ENCODE measurements at places on chromosomes 2 and 18.

- DNase-seq = no peak
Measured at GRCh38 chr2:9593925-9594324, 36.9 kb downstream of the YWHAQ start.

DNA sequence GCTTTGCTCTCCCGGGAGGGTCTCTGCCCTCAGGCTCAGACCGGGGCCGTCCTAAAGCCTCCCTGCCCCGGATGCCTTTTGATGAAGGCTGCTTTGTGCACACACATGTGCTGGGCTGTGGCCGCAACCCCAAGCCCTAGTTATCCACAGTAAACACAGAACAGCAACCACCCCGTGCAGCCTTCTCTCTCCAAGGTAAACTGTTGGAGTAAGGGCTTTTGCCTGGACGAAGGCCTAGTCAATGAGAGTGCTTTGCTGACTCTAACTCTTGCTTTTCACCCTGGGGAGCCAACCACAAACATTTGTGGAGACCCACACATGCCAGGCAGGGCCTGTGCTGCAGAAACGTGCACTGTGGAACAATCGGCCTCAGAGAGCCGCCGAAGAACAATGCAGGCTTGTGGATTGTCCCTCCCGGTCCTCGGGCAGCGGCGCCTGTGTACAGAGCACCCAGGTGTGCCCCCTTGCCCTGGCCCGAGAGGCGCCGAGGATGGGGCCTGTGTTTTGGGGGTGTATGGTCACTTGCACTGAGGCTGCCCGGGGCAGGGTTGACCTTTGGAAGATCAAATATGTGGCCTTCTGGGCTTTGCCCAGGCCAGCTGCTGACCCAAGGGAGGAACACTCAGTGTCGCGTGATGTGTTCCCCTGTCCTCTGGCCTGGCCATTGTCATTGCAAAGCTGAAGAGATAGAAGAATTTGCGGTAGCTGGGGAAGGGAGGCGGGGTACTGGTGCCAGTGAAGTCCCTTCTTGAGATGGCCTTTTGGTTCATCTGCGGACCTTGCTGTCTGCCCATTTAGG lies 37.0 kb downstream of the CTIF start:
- peak; percentile 90 for DNase-seq

DNA sequence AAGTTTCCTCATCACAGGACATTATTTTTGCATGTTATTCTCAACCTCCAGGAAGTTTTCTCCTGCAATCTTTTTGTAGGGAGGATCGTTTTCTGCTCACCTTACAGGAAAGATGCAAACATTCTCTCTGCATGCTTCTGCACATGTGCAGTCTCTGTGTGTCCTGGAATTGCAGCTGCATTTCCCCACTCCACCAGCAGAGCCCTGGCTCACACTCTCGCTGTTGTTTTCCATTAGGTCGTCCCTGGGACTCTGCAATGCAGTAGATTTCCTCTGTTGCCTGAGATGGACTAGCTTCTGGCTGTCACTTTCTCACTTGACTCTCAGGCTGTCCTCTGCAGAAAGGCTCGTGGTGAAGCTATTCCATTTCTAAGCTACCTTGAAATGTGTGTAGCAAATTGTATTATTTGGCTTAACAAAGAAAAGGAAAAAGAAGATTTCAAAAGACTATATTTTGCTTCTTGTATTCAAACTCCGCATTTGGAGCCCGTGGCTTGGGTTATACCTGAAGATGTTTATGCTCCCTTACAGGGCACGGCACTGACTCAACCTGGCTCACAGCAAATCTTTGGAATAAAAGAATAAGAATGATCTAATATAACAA lies 346.7 kb downstream of the RAD51AP2 start:
- peak; percentile 61 for DNase-seq

DNA sequence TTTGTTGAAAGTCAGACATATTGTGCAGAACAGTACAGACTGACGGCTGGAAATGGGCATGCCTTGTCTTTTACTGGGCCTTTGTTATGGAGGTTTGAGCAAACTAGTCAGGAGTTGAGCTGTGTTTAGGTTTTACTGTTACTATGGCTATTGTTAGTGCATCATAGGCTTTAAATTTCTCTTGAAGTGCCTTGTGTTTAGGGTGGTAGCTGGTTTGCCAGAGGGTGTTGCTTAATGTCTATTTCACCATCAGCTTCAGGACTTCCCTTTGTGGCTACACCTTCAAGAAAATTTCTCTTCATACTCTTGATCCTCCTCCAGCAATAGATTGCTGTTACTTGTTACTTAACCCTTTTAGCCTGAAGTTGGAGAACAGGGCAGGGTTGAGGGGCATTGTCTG lies 104.6 kb downstream of the CAPN13 start:
- DNase-seq = no peak

- no peak for DNase-seq
Measured at GRCh38 chr2:230230496-230231200, 5.1 kb downstream of the SP140 start.

- DNase-seq = peak; percentile 53
Measured at GRCh38 chr2:73827018-73827417, 1.7 kb upstream of the STAMBP start.

DNA sequence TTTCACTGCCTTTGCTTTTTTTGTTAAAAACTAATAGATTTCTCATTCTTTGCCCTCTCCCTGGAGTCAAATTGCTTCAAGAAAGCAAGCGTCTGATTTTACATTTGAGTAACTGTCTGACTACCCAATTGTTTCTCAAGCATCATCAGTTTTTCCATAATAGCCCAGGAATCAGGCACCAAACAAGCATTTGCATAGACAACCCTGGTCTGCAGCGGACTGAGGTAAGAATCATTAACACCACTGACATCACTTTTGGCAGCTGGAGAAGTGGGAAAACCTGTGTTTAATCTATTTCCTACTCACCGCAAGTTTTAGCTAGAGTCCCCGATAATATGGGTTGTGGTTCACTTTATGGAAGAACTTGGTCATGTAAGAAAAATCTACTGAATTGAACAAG lies 55.7 kb downstream of the IRS1 start:
- DNase-seq = peak; percentile 85

GRCh38 chr2:165623783-165624469 lies 154.4 kb downstream of the CSRNP3 start:
- no peak for DNase-seq

DNA sequence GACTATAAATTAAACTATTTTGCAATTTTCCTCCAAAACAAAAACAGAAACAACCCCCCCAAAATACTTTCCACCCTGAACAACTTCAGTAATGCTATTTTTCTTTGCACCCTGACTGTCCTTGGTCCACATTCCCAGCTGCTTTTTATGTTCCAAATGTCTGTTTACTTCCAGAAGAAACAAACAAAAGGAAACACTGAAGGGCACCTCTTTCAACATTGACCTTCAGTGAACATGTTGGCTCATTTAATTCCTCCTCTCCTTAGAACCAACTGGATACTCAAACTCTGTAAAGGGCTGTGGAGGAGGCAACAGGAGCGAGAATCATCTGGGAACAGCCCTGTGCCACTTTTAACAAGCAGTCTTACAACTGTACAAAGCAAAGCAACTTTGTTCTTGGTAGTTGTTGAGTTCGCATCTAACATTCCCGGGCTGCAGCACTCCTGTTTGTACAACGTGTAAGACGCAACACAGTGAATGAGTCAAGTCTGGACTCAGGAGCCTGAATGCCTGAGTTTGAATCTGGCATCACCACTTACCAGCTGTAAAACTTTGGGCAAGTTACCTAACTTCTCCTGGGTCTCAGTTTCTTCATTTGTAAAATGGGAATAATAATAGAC lies 111.4 kb upstream of the GATA6 start:
- DNase-seq = peak; percentile 21

GRCh38 chr2:202104286-202104870 lies 31.3 kb downstream of the KIAA2012 start:
- peak; percentile 48 for DNase-seq

DNA sequence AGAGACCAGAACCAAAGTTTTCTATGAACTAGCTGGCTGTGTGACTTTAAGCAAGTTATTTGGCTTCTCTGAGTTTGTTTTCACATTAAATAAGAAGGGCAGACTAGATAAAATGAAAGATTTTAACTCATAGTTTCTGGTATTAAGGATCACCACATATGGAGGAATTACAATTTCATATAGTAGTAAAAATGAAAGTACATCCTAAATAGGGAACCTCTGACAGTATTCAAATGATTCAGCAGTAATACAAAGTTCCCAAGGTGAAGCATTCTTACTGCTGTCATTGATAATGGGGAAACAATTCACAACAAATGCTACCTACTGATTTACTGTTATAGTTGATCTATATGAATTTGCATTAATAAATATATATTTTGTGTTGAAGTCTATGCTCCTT lies 170.3 kb upstream of the VRK2 start:
- no peak for DNase-seq

GRCh38 chr2:173750353-173750801 lies 214.8 kb downstream of the SP3 start:
- DNase-seq = peak; percentile 67

DNA sequence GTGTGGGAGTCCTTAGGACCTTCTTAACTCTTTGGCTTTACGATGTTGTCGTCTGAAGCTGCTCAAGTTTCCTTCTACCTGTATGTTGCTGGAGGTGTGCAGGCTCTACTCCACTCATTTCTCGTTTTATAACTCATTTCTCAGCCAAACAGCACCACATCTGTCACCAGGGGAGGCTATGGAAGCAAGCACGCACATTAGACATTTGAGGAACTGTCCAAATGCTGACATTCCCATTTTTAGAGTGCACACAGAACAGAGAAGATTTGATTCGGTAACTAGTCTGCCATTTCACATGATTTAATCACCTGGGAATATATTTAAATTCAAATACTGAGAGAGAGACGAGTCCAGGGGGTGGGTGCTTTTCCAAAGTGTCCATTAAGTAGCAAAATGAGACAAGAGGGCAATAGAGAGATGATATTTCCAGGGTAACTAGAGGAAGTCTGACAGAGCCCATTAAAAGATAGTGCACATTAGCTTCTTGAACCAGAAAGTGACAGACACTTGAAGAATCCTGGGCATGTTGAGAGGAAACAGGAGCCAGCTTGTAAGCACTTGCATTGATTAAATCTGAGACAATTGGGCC lies 793.3 kb downstream of the TDRD15 start:
- DNase-seq = peak; percentile 13

Data from astrocyte of the hippocampus (primary cell).